ENCODE measurements at places on chromosomes 12 and 14.

- no peak for DNase-seq
Observed at GRCh38 chr14:58744801-58745394, 107.1 kb downstream of the DACT1 start.

GRCh38 chr12:28939427-28939826 is 209.7 kb upstream of the FAR2 start:
- no peak for DNase-seq

GRCh38 chr14:89280600-89280999 is 136.4 kb downstream of the FOXN3 start:
- no peak for DNase-seq

DNA sequence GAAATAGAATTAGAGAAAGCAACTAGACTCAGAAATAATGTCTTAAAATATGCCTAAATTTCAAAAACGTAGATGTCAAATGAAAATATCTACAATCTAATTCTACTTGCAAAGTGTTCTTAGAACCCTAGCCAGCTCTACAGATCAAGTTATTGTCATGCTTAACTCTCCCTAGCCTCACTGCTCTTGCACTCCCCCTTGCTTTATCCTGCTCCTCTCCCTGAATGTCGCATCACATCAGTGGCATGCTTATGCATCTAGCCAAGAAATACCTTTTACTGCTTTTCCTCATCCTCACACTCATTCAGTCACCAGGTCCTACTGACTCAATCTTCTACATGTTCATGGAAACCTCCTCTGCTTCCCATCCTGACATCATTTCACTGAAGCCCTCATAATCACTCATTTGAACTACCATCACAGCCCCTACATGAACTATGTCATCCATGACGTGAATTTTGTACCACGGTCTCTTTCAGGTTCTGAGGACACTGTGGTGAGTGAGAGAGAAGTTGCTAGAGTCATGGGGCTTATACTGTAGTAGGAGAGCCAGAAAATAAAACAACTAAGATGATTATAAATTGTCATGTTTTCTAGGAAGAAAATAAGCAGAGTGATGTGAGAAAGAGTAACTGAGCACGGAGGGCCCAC is 22.6 kb upstream of the CRACR2A start:
- DNase-seq, result no peak

DNA sequence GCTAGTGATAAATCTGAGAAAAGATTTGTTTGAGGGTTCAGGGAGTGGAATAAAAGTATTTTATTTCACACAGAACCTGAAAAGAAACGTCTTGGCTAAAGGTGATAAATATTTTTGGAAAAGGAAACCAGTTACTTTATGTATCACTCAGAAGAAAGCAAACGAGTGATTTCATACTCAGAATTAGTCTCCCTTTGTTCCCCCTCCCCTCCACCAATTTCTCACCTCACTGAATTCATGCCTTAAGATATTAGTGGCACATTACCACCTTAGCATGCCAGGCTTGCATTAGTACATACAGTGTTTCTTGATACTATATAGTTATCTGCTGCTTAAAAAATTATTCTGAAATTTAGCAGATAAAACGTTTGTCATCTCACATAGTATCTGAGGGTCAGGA is 28.2 kb downstream of the G2E3 start:
- no peak for DNase-seq

DNA sequence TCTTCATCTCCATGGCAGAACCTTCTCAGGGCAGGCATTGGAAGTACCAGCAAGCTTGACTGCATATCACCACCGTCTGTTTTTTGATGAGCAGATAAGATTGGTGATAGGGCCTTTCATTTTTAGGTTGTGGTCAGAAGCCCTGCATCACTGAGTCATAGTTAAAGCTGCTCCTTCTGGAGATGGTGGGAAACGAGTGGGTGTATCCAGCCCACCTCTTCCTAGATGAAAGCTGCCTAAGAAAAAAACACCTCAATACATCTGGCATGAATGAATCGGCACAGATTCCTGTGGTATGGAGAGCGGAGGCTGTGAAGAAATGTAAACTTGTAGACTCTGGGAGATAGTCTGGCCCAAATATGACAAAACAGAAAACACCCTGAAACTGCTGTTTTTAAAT is 248.7 kb upstream of the EGLN3 start:
- DNase-seq, result no peak

DNA sequence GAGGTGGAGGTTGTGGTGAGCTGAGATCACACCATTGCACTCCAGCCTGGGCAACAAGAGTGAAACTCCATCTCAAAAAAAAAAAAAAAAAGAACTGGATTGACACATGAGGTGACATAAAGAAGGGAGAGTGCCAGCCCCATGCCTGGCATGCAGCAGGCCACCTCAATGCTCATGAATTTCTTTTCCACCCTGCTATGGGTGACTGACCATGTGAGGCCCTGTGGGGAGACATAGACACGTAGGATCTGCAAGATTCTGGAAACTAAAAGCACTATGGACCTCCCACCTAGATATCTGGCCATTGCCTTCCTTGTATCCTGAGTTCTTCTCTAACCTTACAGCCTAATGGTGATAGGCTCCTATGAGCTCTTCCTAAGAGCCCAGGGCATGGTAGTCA is 5.6 kb upstream of the ACTN1 start:
- DNase-seq, result no peak

DNA sequence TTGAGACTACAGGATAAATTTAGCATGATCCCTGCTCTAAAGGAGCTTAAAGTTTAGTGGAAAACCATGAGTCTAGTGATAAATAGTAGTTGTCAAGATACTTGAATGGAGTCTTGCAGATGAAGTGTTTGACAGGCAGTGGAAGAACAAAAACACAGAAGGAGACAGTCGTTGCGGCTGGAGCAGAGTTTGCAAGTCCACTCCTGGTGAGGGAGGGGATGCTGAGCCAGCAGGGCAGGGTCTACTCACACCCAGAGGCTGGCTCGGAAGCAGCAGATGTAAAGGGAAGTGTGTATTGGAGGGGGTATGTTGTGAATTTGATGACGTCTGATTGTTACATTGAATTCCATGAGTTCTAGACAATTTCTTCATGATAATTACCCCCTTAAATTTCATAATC is 61.3 kb downstream of the TRAF3 start:
- no peak for DNase-seq

- DNase-seq, result no peak
Observed at GRCh38 chr14:29664515-29664914, 263.1 kb downstream of the PRKD1 start.
